Activated T-cell treated with anti-CD3 and anti-CD28 coated beads, Interleukin-2, amount 50 U/mL, for 24 hours (primary cell): ENCODE measurements at places on chromosomes 11 and 22.
A peak's percentile ranks its signal among the peaks of the same experiment; 100 is the strongest.

- DNase-seq: peak; percentile 25
These were observed 2.0 kb downstream of the MYOD1 start for GRCh38 chr11:17721242-17721999.

- no peak for DNase-seq
These were observed 3.9 kb downstream of the CBL start for GRCh38 chr11:119210050-119210449.

DNA sequence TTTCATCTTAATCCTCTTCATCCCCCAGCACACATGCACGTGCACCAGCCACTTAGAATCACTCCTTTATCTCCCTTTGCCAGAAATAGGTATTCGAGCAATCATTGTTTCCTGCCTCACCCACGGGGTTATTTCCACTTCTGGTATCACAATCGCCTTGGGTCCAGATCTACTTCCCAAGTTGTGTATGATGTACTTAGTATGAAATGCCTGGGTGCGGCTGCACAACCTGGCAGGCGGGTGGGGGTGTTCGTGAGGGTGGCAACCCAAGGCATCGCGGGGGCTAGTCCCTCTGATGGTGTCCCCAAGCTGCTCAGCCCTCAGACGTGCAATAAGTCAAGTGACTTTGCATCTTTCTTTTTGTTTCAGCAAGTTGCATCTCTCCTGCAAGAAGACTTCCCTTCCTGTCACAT, 475.6 kb downstream of the MIAT start:
- no peak for DNase-seq

DNA sequence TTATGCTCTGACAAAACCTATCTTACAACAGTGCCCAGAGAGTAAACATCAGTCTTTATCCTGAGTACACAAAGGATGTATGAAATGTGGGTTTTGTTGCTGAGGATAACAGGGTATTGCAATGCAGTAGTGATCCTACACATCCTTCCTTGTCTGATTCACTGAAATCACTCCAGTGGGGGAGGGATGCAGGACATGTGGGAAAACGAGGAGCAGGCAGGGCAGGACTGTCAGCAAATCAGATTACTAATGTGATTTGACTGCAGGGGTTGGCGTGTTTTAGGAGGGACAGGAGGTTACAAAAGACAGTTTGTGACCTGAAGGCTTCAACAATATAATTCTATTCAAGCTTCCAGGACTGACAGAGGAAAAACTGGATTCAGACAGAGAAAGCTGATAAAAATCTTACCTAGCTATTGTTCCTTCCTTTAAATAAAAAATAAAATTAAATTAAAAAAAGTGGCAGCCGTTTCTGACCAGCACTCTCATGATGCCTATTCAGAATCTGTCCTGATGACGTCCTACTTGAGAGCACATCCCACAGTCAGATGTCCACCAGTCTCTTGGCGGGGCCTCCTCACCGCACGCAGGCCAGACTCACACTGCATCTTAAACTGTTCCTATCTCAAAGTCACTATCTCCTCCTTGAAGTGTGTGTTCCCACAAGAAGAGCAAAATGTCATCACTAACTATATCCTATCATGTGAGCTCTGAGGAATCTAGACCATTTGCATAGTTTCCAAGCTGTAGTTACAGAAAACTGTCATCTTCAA, 50.6 kb upstream of the MN1 start:
- no peak for DNase-seq

- no peak for DNase-seq
These were observed 17.5 kb upstream of the FIBIN start for GRCh38 chr11:26976389-26976788.

DNA sequence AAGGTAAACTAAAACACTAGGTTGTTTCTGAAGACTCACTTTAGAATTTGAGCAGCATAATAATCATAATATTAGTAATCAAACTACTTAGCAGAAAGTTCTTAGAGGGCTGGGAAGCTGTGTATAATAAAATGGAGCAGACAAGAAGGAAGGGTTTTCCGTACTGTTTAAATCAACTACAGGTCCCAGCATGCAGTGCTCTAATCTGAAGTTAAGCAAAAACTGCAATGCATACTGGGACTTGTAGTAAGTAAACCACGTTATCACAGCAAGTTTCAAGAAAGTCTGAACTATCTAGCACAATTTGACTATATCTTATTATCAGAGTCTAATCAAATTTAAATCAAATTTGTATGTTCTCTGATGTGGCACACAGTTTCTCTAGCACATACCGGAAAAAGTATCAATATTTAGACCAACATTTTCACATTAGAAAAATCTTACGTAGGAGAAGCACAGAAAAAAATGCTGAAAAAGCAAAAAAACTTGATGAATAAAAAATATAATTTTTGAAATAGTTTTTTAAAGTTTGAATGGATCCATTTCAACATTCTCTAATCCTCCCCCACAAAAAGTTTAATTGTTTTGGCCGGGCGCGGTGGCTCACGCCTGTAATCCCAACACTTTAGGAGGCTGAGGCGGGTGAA, 8.2 kb downstream of the PHF21A start:
- no peak for DNase-seq

- DNase-seq: no peak
These were observed 118.5 kb upstream of the GRIA4 start for GRCh38 chr11:105491394-105491793.

GRCh38 chr22:47631571-47632102, 869.2 kb downstream of the TBC1D22A start:
- DNase-seq: no peak

GRCh38 chr11:110454609-110455008, 24.9 kb downstream of the FDX1 start:
- no peak for DNase-seq

GRCh38 chr11:7561562-7561961, 47.8 kb downstream of the PPFIBP2 start:
- no peak for DNase-seq

DNA sequence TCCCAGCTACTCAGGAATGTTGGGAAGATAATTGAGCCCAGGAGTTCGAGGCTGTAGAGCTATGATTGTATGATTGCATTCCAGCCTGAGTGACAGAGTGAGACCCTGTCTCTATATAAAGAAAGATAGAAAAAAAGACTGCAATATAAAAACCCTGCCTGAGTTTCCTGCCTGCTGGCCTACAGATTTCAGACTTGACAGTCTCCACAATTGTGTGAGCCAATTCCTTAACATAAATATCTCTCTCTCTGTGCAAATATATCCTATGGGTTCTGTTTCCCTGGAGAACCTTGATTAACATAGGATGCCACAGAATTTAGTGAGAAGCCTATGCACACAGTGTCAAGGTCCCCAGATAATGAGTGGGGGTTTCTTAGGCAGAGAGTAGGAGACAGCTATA, 32.5 kb upstream of the ZBTB44 start:
- no peak for DNase-seq

GRCh38 chr11:110565357-110566336, 135.9 kb downstream of the FDX1 start:
- no peak for DNase-seq

DNA sequence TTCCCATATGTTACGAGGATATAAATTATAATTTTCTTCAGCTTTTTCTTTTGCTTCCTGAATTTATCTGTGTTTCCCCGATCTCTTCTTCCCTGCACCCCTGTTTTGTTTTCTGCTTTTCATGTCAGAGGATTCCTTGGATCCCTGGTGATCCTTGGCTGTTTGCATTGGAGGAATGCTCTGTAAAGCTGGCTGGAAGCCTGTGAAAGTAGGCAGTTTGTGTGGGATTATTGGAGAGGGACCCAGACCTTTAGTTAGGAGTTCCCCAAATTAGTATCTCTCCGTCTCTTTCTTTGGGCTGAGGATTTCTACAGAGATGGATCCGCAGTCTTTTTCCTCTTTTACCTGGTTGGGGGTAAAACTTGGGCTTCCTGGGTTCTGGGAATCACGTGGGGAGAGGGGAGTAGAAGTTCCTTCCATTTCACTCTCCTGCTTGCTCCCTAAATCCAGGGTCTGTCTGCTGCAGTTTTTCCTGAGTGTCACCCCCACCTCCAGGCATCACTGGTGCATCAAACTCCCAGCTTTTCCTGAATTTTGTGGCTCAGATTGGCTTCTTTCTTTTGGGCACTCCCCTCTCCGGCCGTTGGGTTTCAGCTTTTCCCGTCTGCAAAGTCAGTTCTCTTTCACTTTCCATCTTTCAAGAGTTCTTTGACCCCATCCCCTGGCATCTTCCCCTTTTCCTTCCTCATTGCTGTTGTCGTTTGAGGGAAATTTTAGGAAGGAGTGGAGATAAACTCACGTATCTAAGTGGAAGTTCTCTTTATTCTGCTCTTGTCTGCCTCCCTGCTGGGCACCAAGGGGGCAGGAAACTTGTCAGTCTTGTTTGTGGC, 79.1 kb upstream of the ALX4 start:
- DNase-seq: no peak

GRCh38 chr11:128477278-128477677, 110.1 kb downstream of the ETS1 start:
- DNase-seq: no peak

- DNase-seq: no peak
These were observed 6.1 kb upstream of the CD59 start for GRCh38 chr11:33742249-33742851.

- DNase-seq: no peak
These were observed 6.5 kb downstream of the CSNK1E start for GRCh38 chr22:38310518-38311322.

DNA sequence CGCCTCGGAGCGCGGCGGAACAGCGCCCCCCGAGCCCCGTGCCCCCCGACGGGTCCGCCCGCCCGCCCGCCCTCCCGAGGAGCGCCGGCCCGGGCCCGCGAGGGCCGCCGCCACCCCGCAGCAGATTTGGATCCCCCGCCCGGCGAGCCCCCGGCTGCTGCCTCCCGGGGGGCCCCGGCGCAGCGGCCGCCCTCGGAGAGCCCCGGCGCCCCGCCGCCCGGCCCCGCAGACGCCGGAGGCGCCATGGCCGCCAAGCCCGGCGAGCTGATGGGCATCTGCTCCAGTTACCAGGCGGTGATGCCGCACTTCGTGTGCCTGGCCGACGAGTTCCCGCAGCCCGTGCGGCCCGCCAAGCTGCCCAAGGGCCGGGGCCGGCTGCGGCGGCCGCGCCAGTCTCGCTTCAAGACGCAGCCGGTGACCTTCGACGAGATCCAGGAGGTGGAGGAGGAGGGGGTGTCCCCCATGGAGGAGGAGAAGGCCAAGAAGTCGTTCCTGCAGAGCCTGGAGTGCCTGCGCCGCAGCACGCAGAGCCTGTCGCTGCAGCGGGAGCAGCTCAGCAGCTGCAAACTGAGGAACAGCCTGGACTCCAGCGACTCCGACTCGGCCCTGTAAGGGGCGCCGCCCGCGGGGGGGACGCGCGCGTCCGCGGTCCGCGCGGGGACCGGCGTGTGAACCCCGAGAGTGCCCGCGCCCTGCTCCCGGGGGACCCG, 380 bp downstream of the C11orf96 start:
- peak; percentile 56 for DNase-seq

DNA sequence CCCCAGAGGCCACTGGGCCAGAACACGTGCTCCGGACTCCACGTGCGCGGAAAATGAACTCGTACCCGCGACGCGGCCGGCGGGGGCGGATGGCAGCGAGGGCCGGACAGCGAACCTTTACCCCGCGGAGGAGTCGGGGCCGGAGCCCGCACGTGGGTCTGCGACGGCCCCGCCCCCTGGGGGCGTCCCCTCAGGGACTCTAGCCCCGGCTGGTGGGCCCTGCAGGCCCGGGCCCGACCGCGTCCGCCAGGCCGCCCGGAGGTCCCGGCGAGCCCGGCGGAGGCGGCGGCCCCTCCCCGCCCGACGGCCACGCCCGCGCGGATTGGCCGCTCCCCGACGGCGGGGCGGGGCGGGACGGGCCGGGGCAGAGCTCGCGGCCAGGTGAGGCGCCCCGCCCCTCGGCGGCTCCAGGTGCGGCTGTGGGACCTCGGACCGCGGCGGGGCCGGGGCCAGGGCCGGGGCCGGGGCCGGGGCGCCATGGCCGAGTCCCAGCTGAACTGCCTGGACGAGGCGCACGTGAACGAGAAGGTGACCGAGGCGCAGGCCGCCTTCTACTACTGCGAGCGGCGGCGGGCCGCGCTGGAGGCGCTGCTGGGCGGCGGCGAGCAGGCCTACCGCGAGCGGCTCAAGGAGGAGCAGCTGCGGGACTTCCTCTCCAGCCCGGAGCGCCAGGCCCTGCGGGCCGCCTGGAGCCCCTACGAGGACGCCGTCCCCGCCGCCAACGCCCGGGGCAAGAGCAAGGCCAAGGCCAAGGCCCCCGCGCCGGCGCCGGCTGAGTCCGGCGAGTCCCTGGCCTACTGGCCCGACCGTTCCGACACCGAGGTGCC, at the start of gene FAM83F:
Gene FAM83F (plus strand): TSS at position 389 of the 827 bp plus-strand sequence. CDS start 89 bp downstream, at position 478.
- DNase-seq: peak; percentile 65

GRCh38 chr11:83035070-83035854, 36.4 kb downstream of the RAB30 start:
- no peak for DNase-seq

DNA sequence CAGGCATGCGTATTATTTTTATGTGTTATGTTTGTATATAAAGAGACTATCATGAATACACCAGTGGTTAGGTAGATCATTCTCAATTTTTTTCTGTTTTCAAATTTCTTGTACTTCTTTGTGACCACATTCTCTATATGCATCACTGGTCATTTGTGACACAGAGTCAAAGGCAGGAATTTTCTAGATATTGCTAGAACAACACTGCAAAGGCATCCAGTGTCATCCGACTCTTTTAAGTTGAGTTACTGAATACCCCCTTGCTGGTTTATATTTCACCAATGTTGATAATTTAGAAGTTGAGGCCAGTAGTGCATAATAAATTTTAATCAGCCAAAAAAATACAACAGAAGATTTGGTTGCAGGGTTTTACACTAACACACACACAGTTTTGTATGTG, 351.8 kb downstream of the CASP12 start:
- no peak for DNase-seq

GRCh38 chr11:105700271-105700670, 90.4 kb downstream of the GRIA4 start:
- DNase-seq: no peak

GRCh38 chr22:39627865-39628562, 57.5 kb downstream of the CACNA1I start:
- no peak for DNase-seq

DNA sequence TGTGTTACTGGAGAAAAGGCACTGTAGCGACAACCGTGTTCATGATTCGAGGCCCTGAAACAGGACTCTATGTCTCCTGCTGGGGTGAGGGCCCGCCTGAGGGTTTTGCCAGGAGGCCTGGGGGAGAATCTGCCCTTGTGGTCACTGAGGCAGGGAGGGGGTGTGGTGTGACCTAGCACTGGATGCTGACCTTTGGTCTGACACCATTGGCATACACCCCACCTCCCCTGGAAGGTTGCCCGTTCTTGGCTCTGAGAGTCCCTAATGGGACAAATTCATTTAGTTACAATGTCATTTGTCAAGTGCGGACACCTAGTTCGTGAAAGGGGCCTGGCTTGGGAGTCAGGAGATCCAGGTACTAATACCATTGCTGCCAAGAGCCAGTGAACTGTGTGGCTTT, 29.0 kb downstream of the NECTIN1 start:
- DNase-seq: no peak

DNA sequence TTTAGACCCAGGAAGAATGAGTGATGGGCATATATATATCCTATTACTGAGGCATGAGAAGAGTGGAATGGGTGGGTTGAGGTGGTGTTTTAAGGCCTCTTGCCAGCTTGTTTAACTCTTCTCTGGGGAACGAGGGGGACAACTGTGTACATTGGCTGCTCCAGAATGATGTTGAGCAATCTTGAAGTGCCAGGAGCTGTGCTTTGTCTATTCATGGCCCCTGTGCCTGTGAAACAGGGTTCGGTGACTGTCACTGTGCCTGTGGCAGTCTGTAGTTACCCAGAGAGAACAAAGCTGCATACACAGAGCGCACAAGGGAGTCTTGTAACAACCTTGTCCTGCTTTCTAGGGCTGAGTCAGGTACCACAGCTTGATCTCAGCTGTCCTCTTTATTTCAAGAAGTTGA, 11.7 kb downstream of the LIMK2 start:
- DNase-seq: no peak

GRCh38 chr11:74449369-74449931, 17.9 kb downstream of the KCNE3 start:
- peak; percentile 37 for DNase-seq
